Gastroesophageal sphincter (tissue), 4 donors: ENCODE measurements at places on chromosomes 7 and 10. TPM values are rescaled to one million over a fixed set of nuclear protein-coding genes. Genes with fewer than 3 reads are reported as not detected.

DNA sequence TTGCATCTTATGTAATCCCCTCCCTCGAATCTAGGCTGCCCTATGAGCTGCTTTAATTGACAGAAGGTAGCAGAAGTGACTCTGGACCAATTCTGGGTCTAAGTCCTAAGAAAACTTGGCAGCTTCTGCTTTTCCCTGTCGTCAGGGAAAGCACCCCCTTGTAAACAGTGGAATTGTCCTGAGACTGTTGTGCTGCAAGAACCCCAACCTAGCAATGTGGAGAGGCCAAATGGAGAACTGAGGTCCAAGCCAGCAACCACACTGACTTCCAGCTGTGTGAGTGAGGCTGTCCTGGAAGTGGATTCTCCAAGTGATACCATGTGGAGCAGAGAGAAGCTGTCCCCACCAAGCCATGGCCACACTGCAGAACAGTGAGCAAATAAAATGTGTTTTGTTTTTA lies 75.5 kb downstream of the ARHGAP22 start:
- no peak for ATAC-seq

Gene HOXA2
- total RNA-seq, result 7.0 TPM

GRCh38 chr7:69770613-69771012 lies 172.3 kb downstream of the AUTS2 start:
- no peak for ATAC-seq

- ATAC-seq, result peak; percentile 70
Measured at GRCh38 chr10:30048768-30049517, 10.4 kb downstream of the JCAD start.

Gene LRRC61
- 25.1 TPM for total RNA-seq

GRCh38 chr7:149071641-149072437 lies 18.7 kb downstream of the ZNF786 start:
- ATAC-seq, result peak; percentile 65

Gene SKAP2
- 69.9 TPM for total RNA-seq

Gene ADAP1
- total RNA-seq, result 75.2 TPM

GRCh38 chr10:70092389-70092718 lies 39.7 kb downstream of the MACROH2A2 start:
- no peak for ATAC-seq

GRCh38 chr7:291373-292092 lies 1.6 kb downstream of the FOXL3 start:
- ATAC-seq, result no peak

Gene ITGB8
- 26.4 TPM for total RNA-seq

Gene RBP4
- 1.9 TPM for total RNA-seq

- peak; percentile 48 for ATAC-seq
Measured at GRCh38 chr10:124612611-124613498, 131.3 kb downstream of the FAM53B start.

DNA sequence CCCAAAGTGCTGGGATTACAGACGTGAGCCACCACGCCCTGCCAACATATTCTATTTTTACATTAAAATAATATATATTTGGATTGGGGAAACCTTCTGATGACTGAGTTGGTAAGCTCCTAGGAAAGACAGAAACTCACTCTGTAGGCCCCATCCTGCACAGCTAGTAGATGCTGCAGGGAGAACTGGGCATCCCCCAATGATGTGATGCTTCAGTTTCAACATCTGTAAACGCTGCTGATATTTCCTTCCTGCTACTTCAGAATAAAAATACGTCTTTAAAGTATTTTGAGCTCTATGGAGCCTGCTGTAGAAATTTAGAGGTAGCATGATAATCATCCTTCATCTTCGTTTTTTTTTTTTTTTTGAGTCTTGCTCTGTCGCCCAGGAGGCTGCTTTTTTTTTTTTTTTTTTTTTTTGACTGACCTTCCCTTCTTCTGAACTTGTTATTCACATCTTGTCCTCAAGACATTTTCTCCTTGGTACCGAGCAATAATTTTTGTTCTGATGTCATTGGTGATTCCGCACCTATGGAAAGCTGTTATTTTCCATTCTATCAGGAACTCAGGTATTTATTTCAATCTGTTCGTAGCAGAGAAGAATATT lies 21.8 kb upstream of the INPP5F start:
- no peak for ATAC-seq
